ENCODE measurements at places on chromosomes 16 and 17.

DNA sequence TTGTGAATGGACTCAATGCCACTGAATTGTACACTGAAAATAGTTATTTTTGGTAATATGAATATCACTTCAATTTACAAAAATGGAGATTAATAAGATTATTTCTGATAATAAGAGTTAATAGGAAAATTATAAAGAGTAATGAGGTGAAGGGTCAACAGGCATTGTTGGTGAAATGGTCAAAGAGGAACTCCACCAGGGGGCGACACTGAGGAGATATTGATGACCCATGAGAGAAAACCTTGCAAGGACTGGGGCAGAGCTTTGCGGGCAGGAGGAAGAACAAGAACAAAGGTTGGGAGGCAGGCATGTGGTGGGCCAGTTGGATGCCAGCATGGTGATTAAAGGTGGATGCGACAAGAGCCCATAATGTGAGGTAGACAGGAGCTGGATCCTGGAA lies 74.0 kb upstream of the XYLT1 start:
- no peak for DNase-seq

- DNase-seq = no peak
Measured at GRCh38 chr17:47797797-47798196, 23.8 kb downstream of the OSBPL7 start.

DNA sequence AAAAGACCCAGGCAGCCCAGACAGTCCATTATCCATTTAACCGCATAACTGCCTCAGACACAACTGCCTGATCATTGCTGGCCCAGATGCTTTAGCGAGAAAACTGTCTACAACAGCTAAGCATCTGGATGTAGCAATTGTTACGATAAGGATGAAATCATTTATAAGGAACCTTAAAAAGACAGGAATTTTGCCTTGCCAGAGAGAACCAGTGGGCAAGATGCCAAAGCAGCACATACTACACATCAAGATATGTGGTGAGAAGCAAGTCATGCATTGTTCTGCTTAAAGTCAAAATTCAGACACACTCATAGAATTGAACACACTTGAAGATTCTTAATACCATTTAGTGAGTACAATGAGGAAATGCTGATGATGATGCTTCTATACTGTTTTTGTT lies 1525.3 kb downstream of the CDH8 start:
- no peak for DNase-seq

DNA sequence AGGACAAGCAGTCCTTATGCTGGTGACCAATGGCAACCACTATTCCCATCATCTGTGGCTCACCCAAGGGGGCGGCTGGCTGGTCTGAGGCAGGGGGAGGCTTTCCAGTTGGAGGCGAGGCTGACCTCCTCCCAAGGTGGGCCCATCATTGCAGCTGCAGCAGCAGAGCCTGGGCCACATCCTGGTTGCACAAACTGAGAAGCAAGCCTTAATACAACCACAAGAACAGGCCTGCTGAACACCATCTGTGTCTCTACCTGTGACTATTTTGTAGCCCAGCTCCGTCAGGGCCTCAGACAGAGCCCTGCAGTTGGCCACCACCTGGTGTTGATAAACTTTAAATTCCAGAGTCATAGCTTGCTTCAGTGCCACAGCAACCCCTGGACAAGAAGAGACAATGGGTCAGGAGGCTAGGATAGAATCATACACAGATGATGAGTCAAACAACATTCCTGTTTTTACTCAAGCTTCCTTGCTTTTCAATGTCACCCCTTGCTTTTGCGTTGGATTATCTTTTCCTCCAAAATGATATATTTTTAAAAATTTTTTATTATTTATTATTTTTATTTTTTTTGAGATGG lies 17.9 kb downstream of the SMCR8 start:
- no peak for DNase-seq

DNA sequence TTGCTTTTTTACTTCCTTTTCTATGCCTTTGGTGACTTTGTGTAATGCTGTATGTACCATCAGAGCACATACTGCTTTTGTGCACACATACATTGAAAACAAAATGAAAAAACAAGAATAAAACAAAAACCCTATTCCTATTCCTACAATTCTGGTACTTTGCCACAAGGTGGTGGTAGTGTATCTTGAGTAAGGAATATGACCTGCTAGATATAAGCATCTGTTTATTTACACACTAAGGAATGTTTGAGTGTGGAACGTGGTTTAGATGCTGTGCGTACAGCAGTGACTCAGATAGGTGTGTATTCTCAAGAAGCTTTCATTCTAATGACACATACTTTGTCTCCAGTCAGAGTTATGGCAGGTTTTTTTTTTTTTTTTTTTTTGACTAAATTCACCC lies 606.2 kb downstream of the WWOX start:
- DNase-seq = no peak

- DNase-seq = no peak
Measured at GRCh38 chr17:51730303-51731050, 428.0 kb downstream of the CA10 start.

DNA sequence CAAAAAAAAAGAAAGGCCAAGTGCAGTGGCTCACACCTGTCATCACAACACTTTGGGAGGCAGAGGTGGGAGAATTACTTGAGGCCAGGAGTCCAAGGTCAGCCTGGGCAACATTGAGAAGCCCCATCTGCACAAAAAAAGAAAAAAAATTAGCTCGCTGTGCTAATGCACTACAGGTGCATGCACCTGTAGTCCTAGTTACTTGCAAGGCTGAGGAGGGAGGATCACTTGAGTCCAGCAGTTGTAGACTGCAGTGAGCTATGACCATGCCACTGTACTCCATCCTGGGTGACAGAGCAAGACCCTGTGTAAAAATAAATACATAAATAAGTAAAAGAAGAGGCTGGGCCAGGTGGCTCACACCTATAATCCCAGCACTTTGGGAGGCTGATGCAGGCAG lies 39.7 kb downstream of the DCAKD start:
- no peak for DNase-seq

DNA sequence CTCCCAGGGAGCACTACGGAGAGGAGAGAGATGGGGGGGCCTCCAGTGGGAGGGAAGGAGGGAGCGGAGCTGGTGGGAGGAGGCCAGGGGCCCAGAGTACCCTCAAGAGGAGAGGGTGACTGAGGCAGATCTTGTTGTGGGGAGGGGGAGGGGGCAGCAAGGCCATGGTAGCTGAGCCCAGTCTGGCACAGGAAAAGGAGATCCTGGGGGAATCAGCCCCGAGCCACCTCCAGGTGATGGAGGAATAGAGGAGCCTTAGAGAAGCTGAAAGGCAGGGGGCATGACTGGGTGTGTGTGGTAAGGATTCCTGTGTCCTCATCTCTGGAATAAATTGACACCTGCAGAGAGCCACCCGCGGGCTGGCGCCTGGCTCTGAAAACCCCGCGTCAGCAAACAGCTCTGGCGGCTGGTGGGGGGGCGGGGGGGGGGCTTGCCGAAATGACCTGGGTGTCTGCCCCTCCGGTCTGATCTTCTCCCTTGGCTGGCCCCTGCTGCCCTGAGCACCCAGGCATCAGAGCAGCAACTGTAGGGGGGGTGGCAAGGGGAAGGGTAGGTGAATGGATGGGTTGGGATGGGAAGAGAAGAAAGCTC lies 1.3 kb upstream of the NLGN2 start:
- DNase-seq = no peak

DNA sequence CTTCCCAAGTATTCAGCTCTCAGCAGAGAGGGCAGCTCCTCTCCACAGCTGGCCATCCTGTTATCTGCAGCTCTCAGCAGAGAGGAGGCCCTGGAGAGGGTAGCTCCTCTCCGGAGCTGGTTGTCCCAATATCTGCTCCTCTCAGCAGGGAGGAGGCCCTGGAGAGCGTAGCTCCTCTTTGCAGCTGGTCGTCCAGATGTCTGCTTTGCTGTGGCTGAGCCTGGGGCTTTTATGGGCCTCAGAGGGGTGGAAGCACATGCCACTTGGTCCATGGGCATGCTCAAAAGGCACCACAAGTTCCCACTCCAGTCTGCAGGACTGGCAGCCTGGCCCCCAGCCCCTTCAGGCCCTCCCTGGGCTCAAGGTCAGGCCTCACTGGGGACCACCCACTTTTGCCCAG lies 314.3 kb downstream of the KCNJ2 start:
- DNase-seq = no peak

GRCh38 chr16:48971571-48972077 lies 310.0 kb downstream of the CBLN1 start:
- no peak for DNase-seq

GRCh38 chr16:21568502-21569189 lies 30.7 kb upstream of the METTL9 start:
- DNase-seq = no peak

DNA sequence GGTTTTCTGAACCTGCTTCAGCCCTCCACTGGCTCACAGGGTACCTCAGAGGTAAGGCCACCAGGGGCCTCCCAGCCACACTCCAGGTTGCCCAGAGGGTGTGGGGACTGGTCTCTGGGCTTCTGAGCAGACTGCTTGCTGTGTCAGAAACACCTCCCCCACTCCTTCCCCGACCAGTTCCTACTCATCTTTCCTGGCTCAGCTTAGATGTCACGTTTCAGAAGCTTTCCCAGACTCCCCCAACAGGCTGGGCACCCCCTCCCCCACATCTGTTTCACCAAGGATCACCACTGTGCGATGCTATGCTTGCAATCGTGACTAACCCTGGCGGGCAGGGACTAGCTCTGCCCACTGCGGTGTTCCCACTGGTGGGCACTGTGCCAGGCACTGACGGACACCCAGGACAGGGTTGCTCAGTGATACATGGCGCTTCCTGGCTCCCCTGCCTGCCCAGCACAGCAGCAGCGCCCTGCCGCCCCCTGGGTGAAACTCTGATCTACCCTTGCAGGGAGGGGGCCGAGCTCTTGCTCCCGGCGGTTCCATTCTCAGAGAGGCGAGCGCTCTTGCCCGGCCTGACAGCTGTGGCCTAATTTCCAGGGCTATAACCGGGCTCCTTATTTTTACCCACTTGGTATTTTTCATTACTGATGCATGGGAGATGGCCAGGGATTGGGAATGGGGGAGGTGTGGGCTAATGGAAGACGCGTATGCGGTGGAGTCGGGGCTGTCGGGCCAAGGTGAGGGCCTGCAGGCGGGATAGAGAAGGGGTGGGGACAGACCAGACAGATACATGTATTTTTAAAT lies 29.4 kb upstream of the MTSS2 start:
- DNase-seq = no peak

GRCh38 chr17:82802075-82802780 lies 37.6 kb downstream of the ZNF750 start:
- no peak for DNase-seq

- no peak for DNase-seq
Measured at GRCh38 chr16:18834864-18835263, 33.5 kb upstream of the ARL6IP1 start.

GRCh38 chr16:7390974-7391373 lies 58.3 kb downstream of the RBFOX1 start:
- DNase-seq = no peak

DNA sequence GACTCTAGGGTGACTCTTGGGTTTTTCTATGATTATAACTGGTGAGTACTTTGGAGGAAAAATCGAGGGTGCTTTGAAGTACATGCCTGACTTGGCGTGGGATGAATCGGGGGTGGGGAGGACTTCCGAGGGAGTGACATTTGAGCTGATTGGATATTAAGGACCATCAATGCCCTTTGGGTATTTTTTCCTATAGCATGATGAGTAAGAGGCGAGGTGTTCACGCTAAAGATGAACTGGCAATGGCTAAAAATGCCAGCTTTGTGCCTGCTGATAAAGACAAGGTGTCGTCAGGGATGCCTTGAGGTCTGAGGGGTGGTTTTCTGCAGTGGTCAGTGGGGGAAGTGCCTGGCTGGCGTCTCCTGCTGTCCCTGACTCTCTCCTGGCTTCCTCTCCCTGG lies 25.3 kb downstream of the USP43 start:
- no peak for DNase-seq

DNA sequence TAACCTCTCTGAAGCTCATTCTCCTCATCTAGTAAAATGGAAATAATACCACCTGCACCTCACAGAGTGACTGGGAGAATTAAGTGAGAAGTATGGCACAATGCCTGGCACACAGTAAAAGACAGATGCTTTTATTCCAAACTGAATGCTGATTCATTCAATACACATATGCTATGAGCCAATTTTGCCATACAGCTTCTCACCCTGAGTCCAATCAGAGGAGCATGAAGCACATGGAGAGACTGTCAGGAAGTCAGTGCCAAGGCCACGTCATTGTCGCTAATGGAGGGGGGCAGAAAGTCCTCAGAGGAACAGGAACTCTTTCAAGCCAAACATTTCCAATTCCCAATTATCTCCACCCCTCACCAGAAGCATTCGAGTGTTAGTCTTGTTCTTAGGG lies 11.6 kb downstream of the MKS1 start:
- DNase-seq = no peak

- no peak for DNase-seq
Measured at GRCh38 chr17:78875363-78876093, 27.5 kb downstream of the CEP295NL start.

- no peak for DNase-seq
Measured at GRCh38 chr17:859061-859823, 77.1 kb downstream of the MRM3 start.

GRCh38 chr17:73393962-73394361 lies 82.2 kb upstream of the CDC42EP4 start:
- DNase-seq = no peak

DNA sequence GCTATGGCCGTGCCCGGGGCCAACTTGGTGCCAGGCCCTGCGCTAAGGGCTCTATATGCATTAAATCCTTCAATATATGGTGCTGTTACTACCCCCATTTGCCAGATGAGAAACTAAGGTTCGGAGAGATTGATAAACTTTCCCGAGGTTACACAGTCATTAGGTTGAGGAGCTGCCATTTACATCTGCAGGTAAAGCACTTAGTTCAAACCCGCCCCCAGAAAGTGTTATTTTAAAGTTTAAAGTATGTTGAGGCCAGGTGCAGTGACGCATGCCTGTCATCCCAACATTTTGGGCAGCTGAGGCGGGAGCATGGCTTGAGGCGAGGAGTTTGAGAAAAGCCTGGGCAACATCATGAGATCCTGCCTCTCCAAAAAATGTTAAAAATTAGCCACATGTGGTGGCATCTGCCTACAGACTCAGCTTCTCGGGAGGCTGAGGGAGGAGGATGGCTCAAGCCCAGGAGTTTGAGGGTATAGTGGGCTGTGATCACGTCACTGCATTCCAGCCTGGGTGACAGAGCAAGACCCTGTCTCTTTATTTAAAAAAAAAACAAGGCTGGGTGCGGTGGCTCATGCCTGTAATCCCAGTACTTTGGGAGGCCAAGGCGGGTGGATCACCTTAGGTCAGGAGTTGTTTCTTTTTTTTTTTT lies 264.7 kb downstream of the PARN start:
- no peak for DNase-seq

DNA sequence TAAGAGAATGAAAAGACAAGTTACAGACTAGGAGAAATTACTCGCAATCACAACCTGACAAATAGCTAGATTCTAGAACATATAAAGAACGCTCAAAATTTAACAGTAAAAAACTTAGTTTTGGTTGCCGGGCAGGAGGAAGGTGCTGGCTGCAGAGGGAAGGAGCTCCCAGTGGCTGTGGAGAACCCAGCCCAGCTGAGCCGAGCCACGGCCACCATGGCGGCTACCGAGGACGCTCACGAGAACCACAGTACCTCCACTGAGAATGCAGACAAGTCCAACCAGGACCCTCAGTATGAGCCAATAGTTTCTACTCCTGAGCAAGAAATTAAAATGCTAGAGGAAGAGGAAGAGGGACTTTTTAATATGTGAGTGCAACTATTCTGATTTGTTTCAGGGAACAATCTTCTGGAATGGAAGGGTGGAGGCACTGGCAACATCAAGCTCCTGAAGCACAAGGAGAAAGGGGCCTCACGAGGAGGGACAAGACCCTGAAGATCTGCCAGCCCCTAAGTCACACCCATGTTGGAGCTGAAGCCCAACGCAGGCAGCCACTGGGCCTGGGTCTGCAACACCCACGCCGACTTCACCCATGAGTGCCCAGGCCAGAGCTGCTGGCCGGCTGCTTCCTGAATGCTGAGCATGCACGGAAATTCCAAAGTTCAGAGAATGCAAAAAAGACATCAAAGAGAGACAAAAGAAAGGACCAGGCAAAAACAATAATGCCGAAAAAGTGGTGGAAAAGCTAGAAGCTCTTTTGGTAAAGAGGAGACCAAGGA lies 55.0 kb downstream of the DNAH17 start:
- DNase-seq = no peak

Data from NCI-H1417 treated with DMSO at 0.1 percent for 48 hours (cell line).